ENCODE measurements at places on chromosomes 3 and 15. TPM values are rescaled to one million over a fixed set of nuclear protein-coding genes. Genes with fewer than 3 reads are reported as not detected.

The CYP1A2 gene
- total RNA-seq, result not detected

The NPAP1 gene
- total RNA-seq, result 0.30 TPM

The TMEM108 gene
- total RNA-seq, result 5.3 TPM

The P2RY13 gene
- total RNA-seq, result not detected

The TLR9 gene
- not detected for total RNA-seq

The TYRO3 gene
- 74.7 TPM for total RNA-seq

DNA sequence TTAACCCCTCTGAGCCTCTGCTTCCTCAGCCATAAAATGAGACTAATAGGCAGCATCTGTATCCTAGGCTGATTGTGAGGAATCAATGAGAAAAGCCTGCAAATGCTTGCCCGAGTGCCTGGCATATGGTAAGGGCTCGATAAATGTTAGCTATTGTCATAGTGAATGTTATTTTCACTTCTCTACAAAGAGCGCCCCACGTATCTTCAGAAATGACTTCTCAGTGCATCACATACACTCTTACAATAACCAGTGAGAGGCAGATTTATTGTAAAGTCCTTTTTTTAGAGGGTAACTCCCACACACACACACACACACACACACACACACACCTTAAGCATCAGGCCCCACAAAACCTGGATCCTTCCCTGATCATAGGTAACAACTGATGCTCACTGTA lies 60.5 kb upstream of the SPATA12 start:
- no peaks in the 10 kb centered on the region for H3K27me3 ChIP-seq
- H3K4me3 ChIP-seq, result no peak overlapping the region
- peaks cover 15% of the 10 kb centered on the region for H3K4me1 ChIP-seq
- DNase-seq, result no peak

GRCh38 chr3:197800379-197800778 lies 9.3 kb downstream of the LRCH3 start:
- H3K4me1 ChIP-seq, result peaks cover 25% of the 10 kb centered on the region
- DNase-seq, result no peak
- no peak overlapping the region for H3K27ac ChIP-seq
- no peaks in the 10 kb centered on the region for H3K27me3 ChIP-seq

GRCh38 chr3:190892395-190892902 lies 30.0 kb upstream of the GMNC start:
- H3K36me3 ChIP-seq, result no peaks in the 10 kb centered on the region
- H3K4me3 ChIP-seq, result no peak overlapping the region
- DNase-seq, result no peak
- H3K27ac ChIP-seq, result no peak overlapping the region
- H3K4me1 ChIP-seq, result no peaks in the 10 kb centered on the region

- no peak overlapping the region for H3K27ac ChIP-seq
- no peak overlapping the region for H3K4me3 ChIP-seq
- H3K27me3 ChIP-seq, result no peaks in the 10 kb centered on the region
- H3K4me1 ChIP-seq, result peaks cover 42% of the 10 kb centered on the region
- no peak for DNase-seq
Observed at GRCh38 chr3:66297260-66297873, 76.6 kb downstream of the SLC25A26 start.

GRCh38 chr3:59153648-59154047 lies 103.8 kb upstream of the CFAP20DC start:
- no peak overlapping the region for H3K4me3 ChIP-seq
- H3K4me1 ChIP-seq, result peaks cover 10% of the 10 kb centered on the region
- DNase-seq, result no peak

DNA sequence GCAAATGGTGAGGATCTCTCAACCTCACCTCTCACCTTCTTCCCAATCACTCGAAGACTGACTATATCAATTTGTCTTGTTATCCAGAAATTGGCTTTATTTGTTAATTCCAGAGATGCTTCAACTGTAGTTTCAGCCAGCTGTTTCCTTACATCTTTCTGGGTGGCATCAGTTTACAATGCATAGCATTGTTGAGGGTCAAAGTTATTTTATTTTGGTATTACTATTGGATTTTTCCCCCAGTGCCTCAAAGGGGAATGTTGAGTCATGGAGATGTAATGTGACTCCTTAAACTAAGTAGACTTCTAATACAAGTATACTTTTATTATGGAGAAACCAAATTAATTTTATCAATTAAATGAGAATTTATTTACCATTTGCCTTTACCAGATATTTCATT lies 351.6 kb downstream of the TIGIT start:
- DNase-seq, result no peak
- H3K27ac ChIP-seq, result no peak overlapping the region
- H3K36me3 ChIP-seq, result no peaks in the 10 kb centered on the region
- H3K27me3 ChIP-seq, result no peaks in the 10 kb centered on the region
- H3K4me3 ChIP-seq, result no peak overlapping the region

- H3K27me3 ChIP-seq, result no peaks in the 10 kb centered on the region
- H3K27ac ChIP-seq, result peak overlapping the region; percentile 88
- H3K36me3 ChIP-seq, result peaks cover 6% of the 10 kb centered on the region
- H3K4me3 ChIP-seq, result peak overlapping the region; percentile 0
- no peak for DNase-seq
- peaks cover 64% of the 10 kb centered on the region for H3K4me1 ChIP-seq
Observed at GRCh38 chr15:95365511-95366107, 964.9 kb upstream of the NR2F2 start.

DNA sequence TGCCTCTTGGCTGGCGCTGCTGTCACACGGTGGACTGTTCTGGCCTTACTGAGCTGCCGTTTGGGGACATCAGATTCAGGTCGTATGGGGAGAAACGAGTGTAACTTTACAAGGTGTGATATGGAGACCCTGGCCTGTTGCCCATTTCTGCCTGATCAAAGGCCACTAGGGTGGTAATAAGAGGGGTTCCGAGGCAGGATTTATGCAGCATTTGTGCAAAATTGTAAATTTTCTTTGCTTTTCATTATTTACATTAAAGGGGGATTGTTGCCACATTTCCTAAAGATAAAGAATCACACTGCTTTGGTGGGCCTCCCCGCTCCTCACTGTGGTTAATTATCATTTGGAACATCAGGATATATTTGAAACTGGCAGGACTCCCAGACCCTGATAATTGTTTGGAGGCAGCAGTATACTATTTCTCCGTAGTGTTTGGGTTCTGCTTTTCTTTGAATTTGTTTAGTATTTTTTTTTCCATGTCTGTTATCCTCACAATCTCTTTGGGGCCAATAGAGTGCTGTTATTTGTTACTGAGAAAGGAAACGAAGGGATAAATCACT lies 891 bp downstream of the NXPE3 start:
- H3K27me3 ChIP-seq, result no peaks in the 10 kb centered on the region
- H3K36me3 ChIP-seq, result peaks cover 3% of the 10 kb centered on the region
- peak overlapping the region; percentile 93 for H3K4me3 ChIP-seq
- H3K27ac ChIP-seq, result peak overlapping the region; percentile 70
- peaks cover 27% of the 10 kb centered on the region for H3K4me1 ChIP-seq

- no peak for DNase-seq
- H3K4me1 ChIP-seq, result peaks cover 34% of the 10 kb centered on the region
- no peak overlapping the region for H3K27ac ChIP-seq
- peaks cover 4% of the 10 kb centered on the region for H3K36me3 ChIP-seq
- H3K4me3 ChIP-seq, result no peak overlapping the region
Observed at GRCh38 chr3:138940446-138940845, 6.5 kb downstream of the FOXL2 start.

DNA sequence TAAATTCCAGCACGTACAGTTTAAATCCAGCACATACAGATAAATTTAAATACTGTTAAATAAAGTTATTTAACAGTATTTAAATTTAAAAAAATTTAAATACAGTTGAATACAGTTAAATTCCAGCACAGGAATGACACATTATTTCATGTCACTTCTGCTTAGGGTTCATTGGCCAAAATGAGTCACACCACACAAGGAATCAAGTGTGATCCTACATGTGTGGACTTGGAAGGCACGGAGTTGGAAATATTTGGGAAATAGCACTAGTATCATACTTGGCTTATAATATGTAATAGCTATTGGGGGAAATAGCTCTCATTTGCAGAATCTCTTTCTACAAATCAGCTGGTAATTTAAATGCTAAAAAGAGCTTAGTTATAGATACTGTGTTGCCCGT lies 10.6 kb downstream of the RAB7A start:
- no peak overlapping the region for H3K27ac ChIP-seq
- no peak for DNase-seq
- H3K4me1 ChIP-seq, result peaks cover 36% of the 10 kb centered on the region
- no peaks in the 10 kb centered on the region for H3K27me3 ChIP-seq
- peaks cover 20% of the 10 kb centered on the region for H3K36me3 ChIP-seq

DNA sequence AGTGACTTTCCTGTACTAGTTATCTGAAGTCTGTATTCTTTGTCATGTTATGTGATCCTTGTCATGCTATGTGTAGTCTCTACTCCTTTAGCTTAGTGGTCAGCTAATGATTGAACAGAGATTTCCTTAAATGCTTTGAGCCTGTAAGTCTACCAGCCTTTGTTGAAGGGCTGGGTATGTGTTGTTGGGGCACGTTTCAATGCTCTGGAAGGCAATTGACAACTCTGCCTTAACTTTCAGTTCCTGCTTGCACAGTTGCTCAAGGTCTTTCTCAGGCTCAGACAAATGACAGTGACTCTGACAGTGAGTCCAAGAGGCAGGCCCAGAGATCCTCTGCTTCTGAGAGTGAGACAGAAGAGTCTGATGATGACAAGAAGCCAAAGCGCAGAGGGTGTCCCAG lies 89.3 kb downstream of the CHD2 start:
- H3K27ac ChIP-seq, result no peak overlapping the region
- DNase-seq, result no peak
- H3K4me1 ChIP-seq, result peaks cover 22% of the 10 kb centered on the region
- no peaks in the 10 kb centered on the region for H3K27me3 ChIP-seq

- no peak overlapping the region for H3K4me3 ChIP-seq
- no peak for DNase-seq
- no peaks in the 10 kb centered on the region for H3K36me3 ChIP-seq
- H3K27me3 ChIP-seq, result no peaks in the 10 kb centered on the region
Observed at GRCh38 chr3:183214277-183214612, 38.8 kb upstream of the B3GNT5 start.

GRCh38 chr15:70625438-70625837 lies 137.9 kb downstream of the UACA start:
- no peaks in the 10 kb centered on the region for H3K4me1 ChIP-seq
- no peaks in the 10 kb centered on the region for H3K27me3 ChIP-seq
- DNase-seq, result no peak
- no peak overlapping the region for H3K4me3 ChIP-seq

DNA sequence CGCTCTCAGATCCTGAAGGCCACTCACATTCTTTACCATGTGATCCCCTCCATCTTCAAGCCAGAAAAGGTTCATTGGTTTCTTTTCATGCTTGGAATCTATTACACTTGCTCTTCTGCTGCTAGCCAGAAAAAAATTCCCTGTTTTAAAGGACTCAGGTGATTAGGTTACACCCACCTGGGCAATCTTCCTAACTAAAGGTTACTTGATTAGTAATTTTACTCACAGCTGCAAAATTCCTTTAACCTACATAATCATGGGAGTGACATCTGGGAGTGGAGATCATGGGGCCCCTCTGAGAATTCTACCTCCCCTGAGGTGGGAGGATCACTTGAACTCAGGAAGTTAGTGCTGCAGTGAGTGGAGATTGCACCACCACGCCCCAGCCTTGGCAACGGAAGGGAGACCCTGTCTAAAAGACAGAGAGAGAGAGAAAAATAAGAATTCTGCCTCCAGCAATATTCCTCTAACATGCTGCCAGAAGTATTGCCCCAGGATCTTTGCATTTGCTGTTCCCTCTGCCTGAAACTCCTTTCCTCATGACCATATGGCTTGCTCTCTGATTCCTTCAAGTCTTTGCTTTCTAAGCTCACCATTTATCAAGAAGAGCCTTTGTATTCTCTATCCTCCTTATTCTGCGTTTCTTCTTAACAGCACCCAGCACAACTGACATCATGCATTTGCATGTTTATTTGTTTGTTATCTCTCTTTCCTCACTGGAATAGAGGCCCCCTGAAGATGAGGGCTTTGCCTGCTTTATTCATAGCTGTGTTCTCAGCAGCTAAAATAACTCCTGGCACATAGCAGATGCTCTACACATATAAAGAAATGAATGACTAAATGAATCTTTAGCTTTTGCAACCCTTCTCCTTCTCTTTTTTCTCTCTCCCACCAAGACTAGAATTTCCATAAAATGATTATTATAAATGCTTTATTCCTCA lies 68.2 kb downstream of the EDEM1 start:
- H3K4me1 ChIP-seq, result no peaks in the 10 kb centered on the region
- no peak overlapping the region for H3K27ac ChIP-seq
- no peak overlapping the region for H3K4me3 ChIP-seq
- no peak for DNase-seq

Data from neural crest cell (in vitro differentiated cells).